G401 (cell line): ENCODE measurements at places on chromosomes 1 and 21. TPM values are rescaled to one million over a fixed set of nuclear protein-coding genes. Genes with fewer than 3 reads are reported as not detected.

SDC3 gene
- 23.0 and 26.6 TPM in 2 replicates for total RNA-seq

GPR61 gene
- total RNA-seq = not detected in 2 replicates

CYP4A22 gene
- not detected in 2 replicates for total RNA-seq

KRTAP21-2 gene
- not detected in 2 replicates for total RNA-seq

CASZ1 gene
- 2.2 and 7.4 TPM in 2 replicates for total RNA-seq

BMP8A gene
- not detected in 2 replicates for total RNA-seq

RSPH1 gene
- 0.41 TPM in 1 of 2 replicates, not detected in the other for total RNA-seq

AMIGO1 gene
- 0.07 and 0.25 TPM in 2 replicates for total RNA-seq

SEC22B gene
- 4.9 and 5.1 TPM in 2 replicates for total RNA-seq

DNA sequence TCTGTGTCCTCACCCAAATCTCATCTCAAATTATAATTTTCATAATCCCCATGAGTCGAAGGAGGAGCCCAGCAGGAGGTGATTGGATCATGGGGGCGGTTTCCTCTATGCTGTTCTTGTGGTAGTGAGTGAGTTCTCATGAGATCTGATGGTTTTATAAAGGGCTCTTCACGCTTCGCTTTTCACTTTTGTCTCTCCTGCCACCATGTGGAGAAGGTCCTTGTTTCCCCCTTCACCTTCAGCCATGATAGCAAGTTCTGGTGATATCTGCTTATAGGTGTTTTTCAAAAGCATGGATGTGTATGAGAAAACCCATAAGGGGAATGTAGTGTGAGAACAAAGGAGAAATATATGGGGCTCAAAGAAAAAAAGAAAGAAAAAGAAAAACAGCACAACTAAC is 405.9 kb upstream of the RGS18 start:
- no peak for DNase-seq

DNA sequence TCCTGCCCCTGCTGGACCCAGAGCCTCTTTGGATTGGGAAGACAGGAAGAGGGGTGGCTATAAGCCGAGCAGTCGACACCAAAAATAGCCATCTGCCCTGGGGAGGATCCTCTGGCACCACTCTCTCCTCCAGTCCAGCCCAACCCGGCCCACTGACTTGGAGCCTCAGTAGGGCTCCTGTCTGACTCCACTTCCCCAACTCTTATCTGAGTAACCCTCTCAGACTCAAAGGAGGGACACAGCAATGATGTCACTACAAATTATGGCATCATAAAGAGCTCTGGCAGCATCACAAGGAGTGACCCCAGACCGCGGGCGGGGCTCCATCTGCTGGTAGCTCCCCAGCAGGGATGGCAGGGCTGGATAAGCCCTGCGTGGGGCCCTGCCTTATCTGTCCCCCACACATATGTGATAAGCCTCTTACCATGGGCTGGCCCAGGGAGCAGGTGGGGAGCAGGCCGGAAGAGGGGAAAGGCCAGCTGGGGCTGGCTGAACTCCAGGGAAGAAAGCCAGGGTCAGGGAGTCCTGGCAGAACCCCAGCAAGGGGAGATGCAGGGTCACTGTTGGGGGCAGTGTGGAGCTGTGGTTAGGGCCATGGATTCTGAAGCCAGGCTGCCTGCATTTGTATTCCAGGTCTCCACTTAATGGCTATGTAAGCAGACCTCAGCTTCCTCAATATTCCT is 4.6 kb upstream of the SLC6A9 start:
- no peak for DNase-seq

GRCh38 chr1:212945056-212945455 is 5.3 kb upstream of the VASH2 start:
- DNase-seq = no peak

GRCh38 chr1:12616709-12617373 is 1.2 kb downstream of the DHRS3 start:
- no peak for DNase-seq

GRCh38 chr1:56434740-56435139 is 144.6 kb downstream of the PLPP3 start:
- no peak for DNase-seq

- no peak for DNase-seq
Measured at GRCh38 chr1:116907351-116907750, 2.4 kb upstream of the PTGFRN start.

- no peak for DNase-seq
Measured at GRCh38 chr1:7047866-7048265, 262.6 kb downstream of the CAMTA1 start.

DNA sequence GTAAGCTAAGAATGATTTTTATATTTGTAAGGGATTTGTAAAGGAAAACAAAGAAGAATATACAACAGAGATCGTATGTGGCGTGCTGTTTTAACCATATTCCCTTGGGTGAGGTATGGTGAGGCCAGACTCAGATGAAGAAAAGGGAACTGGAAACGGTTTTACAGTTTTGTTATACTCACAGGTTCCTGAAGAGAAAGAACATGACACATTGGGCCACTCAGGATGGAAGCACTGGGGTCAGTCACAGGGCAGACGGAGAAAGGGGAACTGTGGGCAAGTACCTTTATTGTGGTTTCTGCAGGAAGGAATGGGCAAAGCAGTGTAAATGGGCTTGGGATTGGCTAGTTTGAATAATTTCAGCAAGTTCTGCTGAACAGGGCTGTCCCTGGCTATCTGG is 177.4 kb downstream of the LBR start:
- DNase-seq = no peak

- no peak for DNase-seq
Measured at GRCh38 chr1:170407581-170407980, 124.4 kb upstream of the GORAB start.

- no peak for DNase-seq
Measured at GRCh38 chr1:24995140-24995539, 65.1 kb upstream of the RUNX3 start.

- DNase-seq = no peak
Measured at GRCh38 chr1:224980181-224980580, 50.7 kb downstream of the DNAH14 start.

- no peak for DNase-seq
Measured at GRCh38 chr21:44370786-44371410, 17.5 kb downstream of the TRPM2 start.

DNA sequence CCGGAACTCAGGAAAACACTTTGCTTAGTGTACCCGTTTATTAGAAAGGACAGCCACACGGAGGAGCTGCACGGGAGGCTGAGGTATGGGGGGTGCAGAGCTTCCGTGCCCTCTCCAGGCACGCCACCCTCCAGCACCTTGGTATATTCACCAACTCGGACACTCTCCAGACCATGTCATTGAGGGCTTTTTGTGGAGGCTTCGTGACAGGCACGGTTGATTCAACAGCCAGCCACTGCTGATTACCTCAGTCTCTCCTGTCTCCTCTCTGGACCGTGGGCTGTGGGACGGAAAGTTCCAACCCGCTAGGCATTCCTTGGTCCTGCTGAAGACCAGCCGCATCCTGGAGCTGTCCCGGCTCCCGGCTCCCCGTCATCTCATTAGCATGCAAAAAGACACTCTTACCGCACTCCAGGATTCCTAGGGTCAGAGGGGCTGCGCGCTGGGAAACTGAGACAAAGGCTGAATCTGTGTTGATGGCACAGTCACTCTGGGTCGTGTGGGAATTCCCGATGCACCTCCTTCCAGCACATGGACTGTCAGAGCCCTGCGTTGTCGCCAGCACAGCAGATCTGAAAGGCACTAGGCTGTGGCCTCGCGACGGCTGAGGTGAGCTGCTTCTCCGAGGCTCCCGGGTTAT is 65.6 kb downstream of the PRKCZ start:
- peak; percentile 70 for DNase-seq

DNA sequence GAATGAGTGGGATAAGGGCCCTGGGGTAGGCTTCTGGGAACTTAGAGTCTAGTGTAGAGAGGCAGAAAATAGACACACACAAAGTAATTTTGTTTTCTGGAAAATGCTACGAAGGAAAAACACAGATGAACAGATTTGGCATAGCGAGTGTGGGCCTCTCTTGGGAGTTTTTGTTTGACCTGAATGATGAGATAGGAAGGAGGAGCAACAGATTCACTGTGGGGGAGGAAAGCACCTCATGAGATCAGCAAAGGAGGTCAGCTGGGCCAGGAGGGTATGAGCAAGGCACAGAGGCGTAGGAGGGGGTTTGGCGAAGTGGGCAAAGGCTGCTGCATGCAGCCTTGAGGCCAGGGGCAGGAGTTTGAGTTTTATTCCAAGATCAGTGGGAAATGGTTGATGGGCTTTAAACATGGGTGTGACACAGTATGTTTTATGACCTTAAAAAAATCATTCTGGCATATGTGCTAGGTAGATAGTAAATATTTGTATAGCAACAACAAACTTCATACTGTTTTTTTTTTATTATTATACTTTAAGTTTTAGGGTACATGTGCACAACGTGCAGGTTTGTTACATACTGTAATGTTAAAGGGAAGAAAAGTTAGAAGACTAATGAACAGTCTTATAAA is 57.9 kb downstream of the FGGY start:
- peak; percentile 57 for DNase-seq

DNA sequence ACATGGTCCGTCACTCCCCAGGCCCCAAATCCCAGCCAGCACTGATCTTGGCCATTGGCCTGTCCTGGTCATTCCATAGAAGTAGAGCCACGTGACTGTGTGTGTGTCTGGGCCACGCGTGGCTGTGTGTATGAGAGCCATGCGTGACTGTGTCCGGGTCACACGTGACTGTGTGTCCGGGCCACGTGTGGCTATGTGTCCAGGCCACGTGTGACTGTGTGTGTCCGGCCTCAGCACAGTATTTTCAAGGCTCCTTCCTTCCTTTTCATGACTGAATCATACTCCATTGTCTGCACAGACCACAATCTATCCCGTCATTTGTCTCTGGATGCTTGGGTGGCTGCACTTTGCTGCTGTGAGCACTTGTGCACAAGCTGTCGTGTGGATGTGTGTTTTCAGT is 67.4 kb downstream of the SKI start:
- no peak for DNase-seq

- DNase-seq = peak; percentile 8
Measured at GRCh38 chr1:60133848-60134247, 60.3 kb upstream of the C1orf87 start.

- no peak for DNase-seq
Measured at GRCh38 chr1:156551869-156552268, 20.5 kb downstream of the IQGAP3 start.

DNA sequence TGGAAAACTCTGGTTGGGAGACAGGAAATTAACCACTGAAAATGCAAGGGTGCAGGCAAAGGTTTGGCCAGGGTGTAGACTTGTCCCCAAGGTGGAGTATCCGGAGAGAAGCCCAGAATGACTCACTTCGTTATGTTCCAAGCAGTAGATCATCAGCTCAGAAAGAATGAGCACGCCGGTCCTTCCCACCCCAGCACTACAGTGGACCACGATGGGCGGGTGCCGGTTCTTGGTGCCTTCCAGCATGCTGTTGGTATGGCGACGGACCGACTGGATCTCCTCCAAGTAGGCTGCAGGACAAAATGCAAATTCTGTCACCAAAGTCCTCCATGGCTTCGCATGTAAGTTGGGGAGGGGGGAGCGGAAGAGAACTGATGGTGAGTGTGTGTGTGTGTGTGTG is 83.4 kb downstream of the SMYD2 start:
- DNase-seq = peak; percentile 4

GRCh38 chr1:205059660-205060059 is 16.6 kb downstream of the CNTN2 start:
- no peak for DNase-seq

- no peak for DNase-seq
Measured at GRCh38 chr1:8342325-8342724, 24.4 kb downstream of the SLC45A1 start.

GRCh38 chr1:85334962-85335361 is 58.5 kb upstream of the BCL10 start:
- no peak for DNase-seq

GRCh38 chr1:218634212-218634611 is 289.1 kb downstream of the TGFB2 start:
- no peak for DNase-seq

GRCh38 chr1:93620841-93621210 is 60.8 kb downstream of the BCAR3 start:
- DNase-seq = no peak

- DNase-seq = no peak
Measured at GRCh38 chr1:113094506-113094905, 21.5 kb downstream of the LRIG2 start.

GRCh38 chr1:22418933-22419382 is 32.7 kb upstream of the ZBTB40 start:
- DNase-seq = peak; percentile 3

- DNase-seq = no peak
Measured at GRCh38 chr21:45517249-45518065, 24.8 kb downstream of the SLC19A1 start.

- no peak for DNase-seq
Measured at GRCh38 chr21:38920631-38921398, 115.1 kb downstream of the ETS2 start.

DNA sequence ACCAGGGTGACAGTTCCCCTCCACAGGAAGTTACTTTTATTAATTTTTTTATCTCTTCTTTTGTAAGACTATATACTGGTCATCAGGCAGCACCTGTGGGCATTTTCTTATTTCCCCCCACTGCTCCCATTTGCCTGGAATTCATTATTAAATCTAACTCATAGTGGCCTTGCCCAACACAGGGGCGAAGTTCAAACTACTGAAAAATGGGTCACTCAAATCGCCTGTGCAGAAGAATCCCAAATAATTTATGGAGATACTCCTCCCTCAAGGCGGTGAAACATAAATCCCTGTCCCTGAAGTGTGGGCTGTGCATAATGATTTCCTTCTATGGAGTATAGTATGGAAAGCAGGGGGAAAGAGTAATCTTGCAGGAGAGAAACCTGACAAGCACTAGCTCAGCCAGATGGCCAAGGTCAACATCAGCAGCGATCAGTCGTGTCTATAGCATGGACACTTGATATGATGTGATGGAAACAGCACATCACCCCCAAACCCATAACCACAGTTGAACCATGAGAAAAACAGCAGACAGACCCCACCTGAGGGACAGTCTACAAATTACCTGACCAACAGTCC is 7.9 kb downstream of the CAMK2N1 start:
- no peak for DNase-seq
